ENCODE measurements at places on chromosomes 6 and 20. TPM values are rescaled to one million over a fixed set of nuclear protein-coding genes. Genes with fewer than 3 reads are reported as not detected.

LGSN gene
- total RNA-seq: not detected

GSTA2 gene
- not detected for total RNA-seq

LY6G6D gene
- total RNA-seq: not detected

SAMD5 gene
- not detected for total RNA-seq

OPRL1 gene
- 1.5 TPM for total RNA-seq

BACH2 gene
- 70.9 TPM for total RNA-seq

ARMC12 gene
- 0.37 TPM for total RNA-seq

C6orf58 gene
- total RNA-seq: not detected

XKR7 gene
- 0.03 TPM for total RNA-seq

KCNQ5 gene
- total RNA-seq: 11.8 TPM

MCHR2 gene
- not detected for total RNA-seq

BPIFB6 gene
- not detected for total RNA-seq

CAGE1 gene
- total RNA-seq: 0.16 TPM

SNAP91 gene
- total RNA-seq: not detected

PGBD1 gene
- total RNA-seq: 3.6 TPM

DNA sequence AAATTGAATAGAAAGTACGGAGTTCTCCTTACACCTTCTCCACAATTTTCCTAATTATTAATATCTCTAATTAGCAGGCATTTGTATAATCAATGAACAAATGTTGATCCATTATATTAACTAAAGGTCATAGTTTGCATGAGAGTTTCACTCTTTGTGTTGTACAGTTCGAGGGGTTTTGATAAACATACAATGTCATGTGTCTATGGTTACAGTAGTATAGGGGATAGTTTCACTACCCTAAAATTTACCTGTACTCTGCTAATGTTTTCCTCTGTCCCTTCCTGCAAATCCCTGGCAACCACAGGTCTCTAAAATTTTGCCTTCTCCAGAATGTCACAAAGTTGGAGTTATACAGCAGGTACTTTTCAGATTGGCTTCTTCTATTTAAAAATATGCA is 1199.8 kb upstream of the GJE1 start:
- no peak for DNase-seq

DNA sequence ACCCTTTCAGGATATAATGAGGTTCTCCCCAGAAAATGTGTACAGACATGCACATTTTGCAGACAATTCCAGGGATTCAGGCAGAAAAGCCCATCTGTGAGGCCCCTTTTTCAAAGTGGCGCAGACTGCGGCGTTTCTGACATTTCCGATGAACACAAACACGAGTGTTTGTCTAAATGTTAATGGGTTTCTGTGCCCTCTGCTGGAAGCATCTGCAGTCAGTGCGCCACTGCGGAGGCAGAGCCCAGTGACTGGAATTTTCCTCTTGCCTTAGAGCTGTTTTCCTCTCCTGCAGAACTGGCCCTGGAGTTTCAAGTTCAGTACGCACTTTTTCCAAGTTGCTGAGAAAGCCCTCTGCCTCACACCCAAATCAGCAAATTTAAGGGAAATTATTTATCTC is 15.3 kb downstream of the ANKRD60 start:
- no peak for DNase-seq

DNA sequence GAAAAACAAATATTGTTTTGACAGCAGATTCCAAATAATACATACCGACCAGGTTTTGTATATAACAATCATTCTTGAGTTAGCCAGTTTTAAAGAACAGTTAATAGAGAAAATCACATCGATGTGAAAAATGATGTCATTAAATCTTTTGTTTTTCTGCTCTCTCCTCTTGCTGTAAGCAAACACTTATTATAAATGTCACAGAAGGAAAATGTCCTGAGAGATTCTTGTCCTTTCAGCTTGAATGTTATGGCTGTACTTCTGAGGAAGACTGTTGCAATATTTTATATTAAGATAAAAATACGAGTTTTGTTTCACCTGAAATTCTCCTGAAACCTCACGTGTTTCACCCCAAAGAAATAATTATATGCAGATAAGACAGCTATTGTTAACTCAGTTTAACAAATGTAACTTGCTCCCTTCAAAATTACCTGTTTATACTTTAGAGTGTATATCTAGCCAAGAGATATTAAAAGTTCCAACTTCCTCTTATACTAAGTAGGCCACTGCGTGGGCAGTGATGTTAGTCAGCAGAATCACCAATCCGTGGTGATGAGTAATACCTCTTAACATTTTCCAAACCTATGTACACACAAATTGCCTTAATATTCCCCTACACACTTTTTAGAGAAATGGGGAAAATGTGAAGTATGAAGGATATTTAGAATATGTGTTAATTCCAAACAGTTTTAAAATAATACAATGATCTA is 1111.4 kb upstream of the CITED2 start:
- no peak for DNase-seq

- DNase-seq: no peak
These were observed 166.5 kb downstream of the TSHZ2 start for GRCh38 chr20:53138454-53139262.

DNA sequence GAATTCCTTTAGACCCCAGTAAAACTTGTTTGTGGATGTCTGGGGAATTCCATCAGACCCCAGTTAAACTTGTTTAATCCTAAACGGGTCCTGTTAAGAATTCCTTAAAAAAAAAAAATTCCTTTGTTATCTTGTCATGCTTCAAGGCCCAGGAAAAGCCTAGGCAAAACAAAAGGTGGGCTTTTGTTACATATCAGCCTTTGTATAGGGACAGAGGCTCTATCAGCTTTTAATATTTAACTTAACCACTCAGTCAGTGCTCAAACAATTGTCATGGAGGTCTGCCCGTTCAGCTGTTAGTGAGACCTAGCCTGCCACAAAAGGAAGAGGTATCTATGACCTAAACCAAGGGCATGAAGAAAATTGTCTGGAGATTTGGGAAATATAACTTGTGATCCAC is 53.1 kb downstream of the SLC22A1 start:
- no peak for DNase-seq

- no peak for DNase-seq
These were observed 41.9 kb upstream of the SLA2 start for GRCh38 chr20:36687850-36688249.

- no peak for DNase-seq
These were observed 698 bp downstream of the FAM210B start for GRCh38 chr20:56359212-56360132.

- no peak for DNase-seq
These were observed 88.0 kb downstream of the SYCP2 start for GRCh38 chr20:59845472-59845871.

DNA sequence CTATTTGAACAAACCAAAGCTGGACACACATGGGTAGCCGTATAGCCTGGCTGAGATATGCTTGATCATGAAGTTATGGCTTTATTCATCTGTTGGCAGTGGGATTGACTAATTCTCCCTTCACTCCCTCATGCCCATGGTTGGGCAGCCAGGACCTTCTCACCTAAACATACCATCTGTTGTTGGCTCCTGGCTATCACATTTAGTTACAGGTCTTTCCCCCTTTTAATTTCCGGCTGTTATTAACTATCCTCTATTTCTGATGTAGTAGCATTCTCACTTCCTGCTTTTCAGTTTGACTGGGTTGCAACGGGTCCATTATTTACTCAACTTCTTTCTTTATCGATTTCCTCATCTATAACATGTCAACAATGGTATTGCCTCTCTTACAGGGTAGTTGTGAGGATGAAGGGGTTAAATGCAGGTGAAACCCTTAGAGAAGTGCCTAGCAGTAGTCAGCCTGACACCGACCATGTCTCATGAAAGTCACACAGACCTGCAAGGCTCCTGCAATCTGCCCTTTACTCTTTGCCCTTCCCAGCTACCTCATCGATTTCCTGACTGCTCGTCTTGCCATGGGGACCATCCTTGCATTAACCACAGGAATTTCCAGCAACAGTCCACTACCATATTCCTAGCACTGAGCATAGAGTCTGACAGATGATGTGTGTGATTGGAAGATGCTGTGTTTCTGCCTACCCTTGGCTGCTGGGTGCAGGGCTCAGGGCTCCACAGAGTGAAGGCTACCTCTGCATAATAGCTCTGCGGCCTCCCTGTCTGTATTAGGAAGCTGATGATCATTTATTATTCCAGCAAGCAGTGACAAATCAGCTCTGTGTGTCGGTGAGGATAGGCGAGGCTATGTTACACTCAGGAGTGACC is 42.2 kb downstream of the PPP1R14C start:
- no peak for DNase-seq

DNA sequence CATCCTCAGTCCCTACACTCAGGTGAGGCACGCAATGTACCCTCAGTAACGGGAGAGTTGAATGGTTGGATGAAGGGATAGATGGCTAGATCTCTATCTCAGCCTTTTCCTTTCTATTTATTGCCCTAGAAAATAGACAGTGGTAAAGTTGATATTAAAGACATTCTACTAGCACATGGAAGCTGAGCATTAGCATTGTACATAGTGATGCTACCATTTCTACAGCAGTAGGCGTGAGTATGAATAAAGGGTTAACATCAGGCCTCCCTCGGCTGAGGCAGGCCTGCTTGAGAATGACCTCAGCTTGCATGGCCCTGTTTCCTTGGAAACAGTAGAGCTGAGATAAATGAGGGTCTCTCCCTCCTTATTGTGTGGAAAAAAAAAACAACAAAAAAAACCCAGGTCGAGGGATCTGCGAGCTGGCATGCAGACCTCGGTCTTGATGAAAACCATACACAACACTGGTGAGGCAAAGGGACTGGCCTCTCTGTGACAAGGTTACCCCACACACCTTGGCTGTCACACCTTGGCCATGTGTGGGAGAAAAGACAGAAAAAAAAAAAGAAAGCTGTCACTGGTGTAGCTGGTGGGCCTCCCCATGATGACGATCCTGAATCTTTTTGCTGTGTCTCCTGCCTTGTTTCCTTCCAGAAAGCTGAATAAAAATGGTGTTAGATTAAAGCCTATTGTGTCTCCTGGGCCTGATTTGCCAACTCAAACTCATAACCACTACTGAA is 160.0 kb downstream of the HACE1 start:
- no peak for DNase-seq

GRCh38 chr6:46927066-46927465 is 5.3 kb upstream of the ADGRF5 start:
- DNase-seq: no peak

- no peak for DNase-seq
These were observed 35.3 kb downstream of the C6orf52 start for GRCh38 chr6:10658910-10659698.

- DNase-seq: no peak
These were observed 93.7 kb downstream of the TCP11 start for GRCh38 chr6:35047265-35048011.

- DNase-seq: no peak
These were observed 1.1 kb downstream of the TBC1D32 start for GRCh38 chr6:121333196-121333595.

DNA sequence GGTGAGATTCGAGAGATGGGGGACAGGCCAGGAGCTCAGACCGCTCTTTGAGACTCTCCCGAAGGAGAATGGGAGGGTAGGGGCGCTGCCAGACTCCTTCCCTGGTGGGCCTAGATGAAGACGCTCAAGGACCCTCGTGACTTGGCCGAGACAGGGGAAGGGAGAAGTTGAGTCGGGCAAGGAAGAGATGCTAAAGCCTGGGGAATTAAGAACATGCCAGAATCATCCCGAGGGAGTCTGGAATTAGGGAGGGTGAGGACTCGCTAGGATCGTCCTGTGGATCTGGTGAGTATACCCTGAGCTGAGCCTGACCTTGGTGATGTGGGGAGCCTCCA is 529 bp downstream of the UBE2C start:
- DNase-seq: no peak

DNA sequence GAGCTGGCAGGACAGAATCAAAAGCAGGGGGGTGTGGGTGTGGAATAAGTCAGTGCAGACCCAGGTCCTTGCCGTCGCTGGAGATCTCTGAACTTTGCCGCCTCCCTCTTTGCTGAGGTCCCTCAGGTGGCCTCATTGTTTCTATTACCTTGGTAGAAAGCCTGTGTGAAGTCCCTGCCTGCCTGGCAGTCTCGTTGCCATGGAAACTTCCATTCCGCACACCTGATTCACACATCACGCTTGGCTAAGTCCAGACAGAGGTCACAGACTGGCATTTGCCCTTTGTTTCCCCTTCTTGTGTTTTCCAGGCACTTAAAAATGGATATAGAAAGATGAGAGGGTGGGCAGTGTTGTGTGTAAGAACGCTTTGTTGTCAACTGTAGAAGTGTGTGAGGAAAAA is 260.6 kb downstream of the PRL start:
- no peak for DNase-seq

GRCh38 chr6:132962936-132963868 is 148.8 kb downstream of the RPS12 start:
- DNase-seq: peak; percentile 75

DNA sequence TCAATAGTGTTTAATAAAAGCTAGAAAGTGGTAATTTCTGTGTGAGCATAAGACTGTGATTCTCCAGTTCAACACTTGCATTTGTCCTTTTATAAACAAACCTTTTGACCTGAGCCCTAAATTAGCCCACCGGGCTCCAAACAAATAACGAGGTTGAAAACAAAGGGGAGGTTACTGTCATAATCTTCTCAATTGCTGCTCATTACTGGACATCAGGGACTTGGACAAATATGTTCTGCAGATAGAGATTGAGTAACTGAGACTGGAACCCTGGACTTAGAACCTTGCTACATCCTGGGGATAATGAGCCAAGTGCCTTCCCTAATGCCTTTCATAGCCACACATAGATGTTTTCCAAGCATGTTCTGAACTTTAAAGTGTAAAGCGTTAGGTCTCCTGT is 84.2 kb upstream of the PCSK2 start:
- no peak for DNase-seq

DNA sequence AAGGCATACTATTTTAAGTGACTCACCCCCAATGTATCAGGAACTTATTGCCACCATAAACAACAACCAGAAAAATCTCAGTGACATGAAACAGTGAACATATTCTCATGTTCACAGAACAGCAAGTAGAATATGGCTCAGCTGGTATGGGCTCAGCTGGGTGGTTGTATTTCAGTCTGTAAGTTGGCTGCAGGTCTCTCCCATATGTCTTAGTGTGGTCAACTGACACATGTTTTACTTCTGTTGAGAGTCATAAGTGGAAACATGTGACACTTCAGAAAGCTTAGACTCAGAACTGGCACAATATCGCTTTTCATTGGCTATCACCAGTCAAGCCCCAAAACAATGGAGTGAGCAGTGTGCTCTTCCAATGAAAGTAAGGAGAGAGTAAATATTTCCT is 574.1 kb downstream of the HAO1 start:
- DNase-seq: no peak

- no peak for DNase-seq
These were observed 155.5 kb downstream of the LRFN2 start for GRCh38 chr6:40431706-40432105.

Data from activated CD8-positive, alpha-beta T cell treated with anti-CD3 and anti-CD28 coated beads, Interleukin-2, amount 10 ng/mL, durations not matched to agents 7 days and 5 days (primary cell).